ENCODE measurements at places on chromosomes 7 and 10.

- DNase-seq: no peak
These were observed 6.9 kb upstream of the ORAI2 start for GRCh38 chr7:102426268-102427018.

DNA sequence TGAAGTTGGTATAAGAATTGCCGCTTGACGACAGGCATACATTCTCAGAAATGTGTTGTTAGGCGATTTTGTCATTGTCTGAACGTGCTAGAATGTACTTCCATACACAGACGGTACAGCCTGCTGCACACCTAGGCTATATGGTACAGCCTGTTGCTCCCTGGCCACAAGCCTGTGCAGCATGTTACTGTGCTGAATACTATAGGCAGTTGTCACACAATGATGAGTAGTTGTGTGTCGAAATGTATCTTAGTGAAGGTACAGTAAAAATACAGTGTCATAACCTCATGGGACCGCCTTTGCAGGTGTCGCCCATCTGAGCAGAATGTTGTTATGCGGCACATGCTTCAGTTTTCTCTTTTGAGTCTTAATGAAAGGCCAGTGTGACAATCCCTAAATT lies 66.5 kb downstream of the SHH start:
- no peak for DNase-seq

DNA sequence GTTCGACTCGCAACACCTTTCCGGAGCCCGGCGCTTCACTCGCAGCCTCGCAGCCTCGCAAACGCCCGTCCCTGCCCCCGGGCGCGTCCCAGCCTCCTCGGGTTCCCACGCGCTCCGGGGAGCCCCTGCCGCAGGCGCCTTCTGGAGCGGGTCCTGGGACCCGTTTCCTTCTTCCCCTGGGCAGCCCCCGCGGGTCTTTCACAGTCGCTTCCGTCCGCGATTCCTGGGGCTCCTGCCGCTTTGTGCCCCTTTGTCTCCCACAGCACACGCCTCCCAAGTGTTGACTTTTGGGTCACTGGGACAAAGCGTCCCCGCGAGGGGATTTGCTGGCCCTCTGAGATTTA lies 140.7 kb downstream of the DYNC2I1 start:
- DNase-seq: no peak

GRCh38 chr7:142760071-142760642 lies 10.6 kb upstream of the PRSS2 start:
- no peak for DNase-seq

DNA sequence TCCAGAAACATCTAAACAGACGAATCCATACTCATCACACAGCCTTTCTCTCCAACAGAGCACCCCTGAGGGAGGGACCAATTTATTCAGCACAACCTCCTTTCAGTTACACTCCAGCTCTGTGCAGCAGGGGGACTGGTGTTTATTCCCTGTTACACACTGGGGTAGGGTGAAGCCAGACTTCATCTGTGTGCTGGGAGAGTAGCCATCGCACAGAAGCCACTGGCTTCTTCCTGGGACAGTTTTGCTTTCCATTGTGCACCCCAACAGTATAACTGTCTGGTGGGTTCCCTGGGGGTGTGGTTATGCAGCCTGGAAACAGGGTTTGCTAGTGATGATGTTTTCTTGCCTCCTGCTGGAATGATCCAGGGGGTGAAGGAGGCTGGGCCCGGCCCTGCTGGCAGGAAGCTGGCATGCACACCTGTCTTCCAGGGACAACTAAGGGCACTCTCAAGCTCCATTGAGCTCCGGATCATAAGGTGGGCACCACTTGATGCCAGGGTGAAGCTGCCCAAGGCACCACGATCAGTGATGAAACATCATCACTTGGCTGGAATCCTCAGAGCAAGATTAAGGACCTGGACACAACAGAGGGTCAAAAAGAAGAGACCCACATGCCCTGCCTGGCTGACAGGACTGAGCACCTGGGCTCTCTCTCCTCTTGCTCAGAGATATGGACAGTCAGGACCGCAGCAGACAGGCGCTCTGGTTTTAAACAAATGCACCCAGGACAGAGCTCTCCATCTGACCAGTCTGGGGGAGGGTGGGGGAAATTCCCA lies 293.2 kb downstream of the GRID1 start:
- no peak for DNase-seq

- no peak for DNase-seq
These were observed 123.7 kb downstream of the CUL2 start for GRCh38 chr10:34966451-34966850.

- DNase-seq: no peak
These were observed 427.1 kb downstream of the TNS3 start for GRCh38 chr7:47154791-47155190.

- no peak for DNase-seq
These were observed 80.0 kb upstream of the UNC5B start for GRCh38 chr10:71132321-71132810.

- peak; percentile 33 for DNase-seq
These were observed 106.2 kb downstream of the ZMYND11 start for GRCh38 chr10:241451-241850.

DNA sequence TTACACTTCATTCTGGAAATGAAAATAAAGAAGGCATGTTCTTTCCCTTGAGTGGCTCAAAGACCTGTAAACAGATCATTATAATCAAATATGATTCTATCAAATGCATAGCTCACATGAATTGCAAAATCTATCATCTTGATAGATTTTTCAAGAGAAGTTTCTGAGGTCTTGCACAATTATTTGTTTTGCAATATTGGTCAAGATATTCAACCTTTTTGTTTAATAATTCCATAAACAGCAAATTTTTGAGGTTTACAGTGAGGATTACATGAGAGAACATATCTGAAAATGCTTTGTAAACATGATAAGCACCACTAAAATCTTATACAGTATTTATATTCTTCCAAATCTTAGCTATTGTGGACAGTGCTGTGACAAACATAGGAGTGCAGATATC lies 160.8 kb downstream of the HDAC9 start:
- DNase-seq: no peak

- peak; percentile 86 for DNase-seq
These were observed 155.2 kb downstream of the MAGI2 start for GRCh38 chr7:79298145-79298760.

DNA sequence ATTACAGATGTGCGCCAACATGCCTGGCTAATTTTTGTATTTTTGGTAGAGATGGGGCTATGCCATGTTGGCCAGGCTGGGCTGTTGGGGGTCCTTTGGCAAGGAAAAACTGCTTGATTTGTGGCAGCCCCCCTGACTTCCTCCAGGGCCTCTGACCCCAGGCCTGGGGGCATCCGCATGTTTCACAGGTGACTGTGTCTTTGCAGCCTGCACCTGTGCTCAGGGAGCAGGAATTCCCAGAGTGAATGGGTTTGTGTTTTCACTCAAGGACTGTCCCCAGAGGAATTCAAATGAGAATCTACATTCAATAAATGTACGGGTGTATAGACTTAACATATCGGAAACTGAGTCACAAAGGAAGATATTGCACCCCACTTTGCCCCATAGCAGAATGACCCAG lies 11.6 kb upstream of the CLIP2 start:
- DNase-seq: no peak

DNA sequence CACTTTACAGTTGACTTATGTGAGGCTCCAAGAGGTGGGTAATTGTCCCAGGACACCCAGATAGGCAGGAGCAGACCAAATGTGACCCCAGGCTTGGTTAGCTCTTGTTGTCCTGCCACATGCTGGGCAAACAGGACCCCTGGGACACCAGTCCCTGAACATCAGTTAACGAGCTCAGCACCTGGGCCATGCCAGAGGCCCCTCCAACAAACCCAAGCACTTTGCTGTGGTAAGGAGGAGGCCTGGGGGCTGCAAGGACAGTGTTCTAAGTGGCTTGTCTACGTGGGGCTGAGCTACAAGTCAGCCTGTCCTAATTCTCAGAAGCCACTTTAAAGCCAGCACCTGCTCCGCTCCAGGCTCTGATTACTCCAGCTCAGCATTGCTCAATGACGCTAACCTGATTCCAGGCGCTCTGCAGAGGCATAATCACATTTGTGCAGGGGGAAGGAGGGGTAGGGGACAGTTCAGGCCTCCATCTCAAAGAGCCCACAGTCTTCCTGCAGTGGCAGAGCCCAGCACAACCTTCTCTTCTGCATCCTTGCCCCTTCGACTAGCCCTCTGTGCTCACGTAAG lies 57.2 kb downstream of the DDC start:
- no peak for DNase-seq

DNA sequence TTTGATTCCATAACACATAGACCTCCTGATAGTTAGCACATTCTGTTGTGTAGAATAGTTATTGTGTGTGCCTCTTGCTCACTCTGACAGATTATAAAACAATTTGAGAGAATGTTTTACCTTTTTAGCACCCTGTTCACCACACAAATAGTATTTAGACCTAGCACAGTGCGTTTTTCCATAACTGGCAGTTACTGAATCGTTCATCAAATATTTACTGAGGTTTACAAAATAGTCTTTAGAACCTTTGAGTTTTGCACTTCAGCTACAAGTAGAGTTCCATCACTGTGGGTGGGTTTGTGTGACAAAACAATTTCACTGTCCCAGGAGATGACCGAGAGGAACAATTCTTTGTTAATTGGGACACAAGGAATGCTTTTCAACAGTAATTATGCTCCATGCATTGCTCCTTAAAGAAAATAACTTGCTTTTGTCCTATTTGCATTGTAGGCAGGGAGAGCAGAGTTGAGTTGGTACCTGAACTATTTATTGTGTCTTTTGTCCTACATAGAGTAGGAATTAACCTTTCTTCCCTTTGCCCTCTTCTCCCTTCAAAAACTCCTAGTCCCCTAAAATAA lies 62.3 kb downstream of the DNAH11 start:
- DNase-seq: no peak
